GM12865 (cell line): ENCODE measurements at places on chromosomes 13 and 19.

GRCh38 chr13:29379281-29379680, 216.2 kb downstream of the SLC7A1 start:
- no peak for DNase-seq

- DNase-seq: no peak
These were observed 25.1 kb downstream of the CPB2 start for GRCh38 chr13:46079770-46080169.

GRCh38 chr13:43057653-43058317, 34.4 kb downstream of the DNAJC15 start:
- peak; percentile 49 for DNase-seq

GRCh38 chr13:84265257-84265764, 383.0 kb upstream of the SLITRK1 start:
- no peak for DNase-seq

DNA sequence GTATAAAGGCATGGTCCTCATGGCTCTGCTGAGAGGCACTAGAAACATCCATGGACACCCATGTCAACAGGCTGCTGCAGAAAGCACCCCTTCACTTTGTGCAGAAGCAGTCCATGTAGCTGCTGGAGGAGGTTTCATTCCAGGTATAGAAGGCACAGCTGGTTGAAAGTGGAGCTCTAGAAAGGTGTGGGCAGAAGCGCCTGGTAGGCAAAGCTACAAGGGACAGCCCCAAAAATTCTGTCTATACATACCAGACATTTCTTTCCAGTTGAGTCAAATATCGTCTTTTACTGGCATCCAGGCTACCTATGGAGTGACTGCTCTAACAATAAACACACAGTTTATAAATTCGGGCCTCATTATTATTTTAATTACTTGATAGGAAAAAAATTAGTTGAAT, 129.3 kb downstream of the ENOX1 start:
- DNase-seq: no peak

DNA sequence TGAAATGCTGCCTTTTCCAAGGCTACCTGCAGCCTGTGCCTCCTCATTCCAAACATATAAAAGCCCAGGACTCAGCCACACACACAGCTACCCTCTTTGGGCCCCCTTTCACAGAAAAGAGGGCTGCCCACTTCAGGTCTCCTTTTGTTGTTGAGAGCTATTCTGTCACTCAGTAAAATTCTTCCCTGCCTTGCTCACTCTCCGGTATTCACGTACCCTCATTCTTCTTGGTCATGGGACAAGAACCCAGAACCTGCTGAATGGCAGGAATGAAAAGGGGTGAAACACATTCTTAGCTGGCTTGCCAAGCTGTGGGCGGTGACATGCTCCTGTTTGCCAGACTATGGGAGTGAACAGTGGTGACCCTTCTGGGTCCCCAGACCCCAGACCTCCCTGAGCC, 338.0 kb upstream of the ATXN8OS start:
- no peak for DNase-seq
